ENCODE measurements at places on chromosomes 4 and X.

- no peak for DNase-seq
Observed at GRCh38 chr4:39339968-39340367, 26.2 kb downstream of the RFC1 start.

DNA sequence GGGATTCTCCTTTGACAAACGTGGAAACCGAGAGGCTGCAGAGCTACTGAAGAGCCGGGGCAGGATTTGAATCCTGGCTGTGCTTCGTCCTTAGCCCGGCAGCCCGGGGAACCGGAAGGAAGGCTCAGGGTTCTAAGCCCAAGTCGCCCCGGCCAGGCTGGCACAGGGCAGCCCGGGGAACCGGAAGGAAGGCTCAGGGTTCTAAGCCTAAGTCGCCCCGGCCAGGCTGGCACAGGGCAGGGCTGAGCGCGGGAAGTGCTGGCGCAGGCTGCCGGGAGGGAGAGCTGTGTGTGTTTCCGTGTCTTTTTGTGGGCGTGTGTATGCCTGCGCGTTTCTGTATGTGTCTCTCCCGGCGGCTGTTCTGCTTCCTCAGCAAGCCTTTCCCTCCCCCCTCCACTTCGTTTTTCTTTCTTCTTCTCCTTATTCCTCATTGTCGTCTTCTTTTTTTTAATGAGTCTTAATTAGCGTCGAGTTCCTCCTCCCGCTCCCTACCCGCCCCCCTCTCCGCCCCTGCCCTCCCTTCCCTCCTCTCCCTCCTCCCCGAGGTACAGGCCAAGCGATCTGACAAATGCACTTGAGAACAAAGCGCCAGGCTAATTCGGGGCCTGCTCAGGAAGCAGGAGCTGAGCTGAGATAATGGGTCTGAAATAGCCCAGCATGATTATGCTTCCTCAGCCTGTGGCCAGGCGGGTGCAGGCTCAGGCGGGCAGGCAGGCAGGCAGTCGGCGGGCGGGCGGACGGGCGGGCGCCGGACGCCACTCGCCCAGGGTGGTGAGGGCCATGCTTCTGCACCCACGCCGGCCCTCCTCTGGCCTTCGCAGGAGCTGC, 65.9 kb downstream of the EFNB1 start:
- no peak for DNase-seq

GRCh38 chr4:7206911-7207567, 14.7 kb downstream of the SORCS2 start:
- no peak for DNase-seq

- no peak for DNase-seq
Observed at GRCh38 chrX:131058136-131058868, at the start of gene ARHGAP36. TSS of gene ARHGAP36 (plus strand) at chrX:131058346. CDS start at chrX:131081666, 23,320 bp downstream.

All from CD4-positive, alpha-beta T cell treated with Interleukin-21 for 1 hour (primary cell).